NCI-H345 (cell line): ENCODE measurements at places on chromosomes 11 and 22.

DNA sequence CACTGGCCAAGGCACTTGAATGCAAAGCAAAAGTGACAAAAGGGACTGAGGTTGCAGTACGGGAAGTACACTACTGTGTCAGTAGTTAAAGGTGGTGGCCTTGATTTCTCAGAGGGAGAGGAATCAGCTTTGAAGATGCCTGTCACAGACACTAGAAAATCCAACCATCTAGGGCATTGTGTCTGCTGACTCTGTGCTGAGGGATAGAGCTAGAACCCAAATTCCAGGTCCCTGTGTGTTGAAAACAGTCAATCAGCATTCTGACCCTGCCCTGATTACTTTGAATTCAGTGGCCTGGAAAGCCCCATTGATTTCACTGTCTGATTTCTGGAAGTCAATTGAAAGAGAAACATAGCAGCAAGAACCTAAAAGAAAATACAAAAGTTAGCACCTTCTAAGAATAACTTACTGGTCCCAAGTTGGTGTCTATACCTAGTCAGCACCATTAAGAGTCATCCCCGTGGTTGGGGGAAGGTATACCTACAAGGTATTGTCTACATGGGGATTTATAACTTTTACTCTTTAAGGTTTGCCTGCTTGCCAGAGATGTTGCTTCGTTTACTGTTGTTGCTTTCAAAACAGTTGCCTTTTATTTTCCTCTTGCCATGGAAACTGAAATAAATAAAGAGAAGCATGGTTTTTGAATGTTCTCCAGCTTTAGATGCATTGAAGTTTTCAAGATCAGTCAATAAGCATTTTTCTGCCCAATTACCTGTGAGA, 97.3 kb downstream of the PDHX start:
- DNase-seq = no peak

- no peak for DNase-seq
These were observed 2.5 kb downstream of the WNT7B start for GRCh38 chr22:45974498-45974897.

- peak; percentile 29 for DNase-seq
These were observed 673 bp upstream of the SHANK2 start for GRCh38 chr11:71252770-71253730.

- no peak for DNase-seq
These were observed 24.8 kb downstream of the MRPL16 start for GRCh38 chr11:59785818-59786217.

DNA sequence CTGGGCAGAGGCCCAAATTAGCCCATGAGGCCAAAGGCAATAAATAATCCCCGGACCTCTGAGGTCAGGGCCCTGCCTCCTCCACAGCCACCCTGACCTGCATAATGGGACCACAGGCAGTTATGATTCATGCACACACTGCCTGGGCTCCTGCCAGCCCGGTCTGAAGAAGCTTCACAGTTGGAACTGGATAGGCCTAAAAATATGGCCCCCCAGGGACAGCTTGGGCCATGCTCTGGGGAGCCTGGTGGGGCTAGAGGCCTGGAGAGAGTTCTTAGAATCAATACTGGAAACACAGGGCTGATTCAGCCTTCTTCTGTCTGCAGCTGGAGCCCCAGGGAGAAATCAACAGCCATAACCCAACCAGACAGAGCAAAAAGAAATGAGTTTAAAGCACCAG, 112.8 kb upstream of the CADM1 start:
- DNase-seq = no peak
